Activated CD8-positive, alpha-beta memory T cell treated with anti-CD3 and anti-CD28 coated beads for 48 hours (primary cell): ENCODE measurements at places on chromosomes 4 and X.
A peak's percentile ranks its signal among the peaks of the same experiment; 100 is the strongest.

- DNase-seq, result no peak
Observed at GRCh38 chrX:13051529-13052172, 7.2 kb upstream of the FAM9C start.

- no peak for DNase-seq
Observed at GRCh38 chrX:71053217-71053621, 14.9 kb downstream of the SNX12 start.

DNA sequence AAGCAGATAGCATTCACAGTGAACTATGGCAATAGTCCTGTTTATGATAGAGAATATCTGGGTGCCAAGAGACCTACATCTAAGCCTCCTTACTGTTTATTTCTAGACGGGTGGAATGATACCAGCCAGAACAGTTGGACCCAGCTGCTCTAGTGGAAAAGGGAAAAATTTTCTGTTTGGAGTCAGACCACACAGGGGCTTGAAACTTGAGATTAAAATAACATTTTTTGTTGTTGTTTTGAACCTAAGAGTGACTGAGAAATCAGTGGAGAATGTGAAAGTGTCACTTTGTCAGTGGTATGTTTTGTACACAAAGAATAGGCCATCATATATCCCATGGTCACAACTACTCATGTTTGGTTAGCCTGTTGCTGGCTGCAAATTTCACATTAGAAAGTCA lies 105.7 kb downstream of the AGTR2 start:
- no peak for DNase-seq

DNA sequence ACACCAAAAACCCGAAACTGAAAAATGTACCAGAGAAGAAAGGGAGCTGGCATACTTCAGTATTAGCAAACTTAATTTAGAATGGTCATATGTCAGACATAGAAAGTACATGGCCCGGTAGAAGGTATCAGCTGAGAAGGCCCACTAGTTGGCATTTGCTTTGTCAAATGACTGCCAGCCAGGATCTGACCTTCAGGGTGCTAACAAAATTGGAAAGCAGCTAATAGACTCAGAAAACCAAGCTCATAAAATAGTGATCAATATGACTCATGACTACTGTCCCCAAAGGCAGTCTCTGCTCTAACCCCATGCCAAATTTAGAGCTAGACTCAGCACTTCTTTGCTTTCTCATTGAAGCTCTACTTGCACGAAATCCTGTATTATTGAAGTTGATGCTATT lies 342.7 kb downstream of the PDGFC start:
- DNase-seq, result no peak

DNA sequence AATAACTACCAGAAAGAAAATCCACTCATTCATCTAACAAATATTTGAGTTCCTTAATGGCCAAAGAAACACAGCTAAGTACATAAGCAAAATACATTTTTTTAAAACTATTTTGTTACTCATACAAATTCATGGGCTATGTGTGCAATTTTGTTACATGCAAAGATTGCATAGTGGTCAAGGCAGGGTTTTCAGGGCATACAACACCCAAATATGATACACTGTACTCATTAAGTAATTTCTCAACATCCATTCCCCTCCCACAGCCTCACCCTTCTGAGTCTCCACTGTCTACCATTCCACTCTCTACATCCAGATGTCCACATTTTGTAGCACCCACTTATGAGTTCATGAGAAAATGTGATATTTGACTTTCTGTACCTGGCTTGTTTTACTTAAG lies 58.2 kb downstream of the BRWD3 start:
- DNase-seq, result no peak

- DNase-seq, result no peak
Observed at GRCh38 chr4:183071222-183071621, 27.8 kb upstream of the WWC2 start.

GRCh38 chr4:2761035-2761923 lies 5.1 kb upstream of the TNIP2 start:
- DNase-seq, result no peak

GRCh38 chrX:45571453-45571852 lies 370.8 kb upstream of the DIPK2B start:
- no peak for DNase-seq

- DNase-seq, result no peak
Observed at GRCh38 chrX:108341947-108342346, 96.3 kb downstream of the COL4A6 start.

- DNase-seq, result no peak
Observed at GRCh38 chr4:24470666-24471485, 113.5 kb downstream of the DHX15 start.

GRCh38 chrX:72094894-72095293 lies 36.8 kb downstream of the RTL5 start:
- no peak for DNase-seq

- DNase-seq, result no peak
Observed at GRCh38 chr4:21512353-21512752, 436.2 kb downstream of the KCNIP4 start.

DNA sequence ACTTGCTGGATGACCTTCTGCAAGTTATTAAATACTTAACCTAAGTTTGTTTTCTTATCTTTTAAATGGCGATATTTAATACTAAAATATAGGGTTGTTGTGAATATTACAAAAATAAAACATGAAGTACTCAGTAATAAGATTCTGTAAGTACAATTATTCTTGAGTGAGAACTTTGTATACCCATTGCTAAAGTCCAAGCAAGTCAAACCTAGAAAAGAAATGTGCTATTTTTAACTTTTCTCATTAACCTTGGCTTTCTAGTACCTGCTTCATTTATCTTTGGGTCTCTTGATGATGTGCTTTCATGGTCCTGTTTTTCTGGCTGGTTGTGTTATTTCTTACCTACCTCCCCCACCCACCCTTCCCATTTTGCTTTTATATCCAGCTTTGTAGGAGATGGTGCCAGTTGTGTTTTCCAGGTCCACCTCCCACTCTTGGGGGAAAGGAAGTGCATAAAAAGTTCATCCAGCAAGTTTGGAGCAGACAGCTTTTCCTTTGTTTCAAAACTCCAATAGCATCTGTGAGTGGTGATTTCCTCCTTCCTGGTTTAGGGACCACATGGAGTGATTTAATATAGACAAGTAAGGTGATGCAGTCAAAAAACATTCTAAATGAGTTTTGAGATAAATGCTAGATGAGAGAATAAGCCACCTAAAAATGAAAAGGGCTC lies 7.5 kb upstream of the CXCL8 start:
- no peak for DNase-seq

DNA sequence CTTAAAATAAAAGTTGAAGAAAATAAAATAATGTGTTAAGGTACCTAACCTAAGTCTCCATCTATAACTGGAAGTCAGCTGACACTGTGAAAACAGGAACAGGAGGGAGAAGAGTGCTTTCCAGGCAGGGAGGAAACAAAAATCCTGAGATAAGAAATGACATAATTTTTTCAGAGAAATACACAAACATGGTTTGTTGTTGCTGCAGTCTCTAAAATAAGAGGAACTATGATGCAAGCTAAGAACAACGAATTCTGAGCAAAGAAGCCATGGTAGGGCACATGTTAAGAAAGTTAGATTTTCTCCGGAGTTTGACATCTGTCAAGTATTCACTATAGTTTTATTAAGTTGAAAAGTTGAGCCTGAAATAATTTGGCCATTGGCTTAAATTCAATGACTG lies 26.9 kb downstream of the PAPSS1 start:
- no peak for DNase-seq

DNA sequence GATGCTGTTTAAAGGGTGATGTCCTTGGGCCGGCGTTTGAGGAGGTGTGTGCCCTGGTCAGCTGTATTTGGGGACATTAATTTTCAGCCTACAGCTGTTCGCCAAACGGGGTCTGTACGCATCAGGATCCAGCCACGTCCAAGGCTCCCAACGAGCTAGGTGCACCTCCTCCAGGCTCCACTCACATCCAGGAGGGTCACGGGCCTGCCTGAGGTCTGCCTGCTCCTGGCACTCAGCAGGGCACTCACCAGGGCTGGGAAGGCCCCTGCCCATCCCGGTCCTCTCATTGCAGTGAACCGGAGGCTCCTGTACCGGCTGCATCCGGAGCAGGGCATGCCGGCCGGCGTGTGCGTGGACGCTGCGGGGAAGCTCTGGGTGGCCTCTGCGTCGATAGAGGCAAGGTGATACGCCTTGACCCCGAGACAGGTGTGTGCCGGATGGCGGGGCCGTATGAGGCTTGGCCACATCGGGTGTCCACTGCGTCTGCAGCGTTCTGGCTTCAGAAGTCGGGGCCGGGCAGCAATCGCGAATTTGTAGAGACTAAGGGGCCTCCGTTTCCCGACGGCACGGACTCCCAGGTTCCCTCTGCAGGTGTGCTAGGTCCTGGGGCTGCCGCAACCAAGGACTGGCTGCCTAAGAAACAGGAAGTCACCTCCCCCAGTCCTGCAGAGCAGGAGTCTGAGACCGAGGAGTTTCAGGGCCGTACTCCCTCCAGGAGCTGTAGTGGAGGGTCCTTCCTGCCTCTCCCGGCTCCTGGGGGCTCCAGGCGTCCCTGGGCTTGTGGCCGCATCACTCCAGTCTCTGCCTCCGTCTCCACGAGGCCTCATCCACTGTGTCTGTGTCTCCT lies 27.5 kb upstream of the PLCXD1 start:
- DNase-seq, result no peak

- DNase-seq, result peak; percentile 93
Observed at GRCh38 chrX:386768-387575, at the start of gene PPP2R3B. TSS of gene PPP2R3B (minus strand) at chrX:386907. CDS start at chrX:386691, 216 bp downstream.

DNA sequence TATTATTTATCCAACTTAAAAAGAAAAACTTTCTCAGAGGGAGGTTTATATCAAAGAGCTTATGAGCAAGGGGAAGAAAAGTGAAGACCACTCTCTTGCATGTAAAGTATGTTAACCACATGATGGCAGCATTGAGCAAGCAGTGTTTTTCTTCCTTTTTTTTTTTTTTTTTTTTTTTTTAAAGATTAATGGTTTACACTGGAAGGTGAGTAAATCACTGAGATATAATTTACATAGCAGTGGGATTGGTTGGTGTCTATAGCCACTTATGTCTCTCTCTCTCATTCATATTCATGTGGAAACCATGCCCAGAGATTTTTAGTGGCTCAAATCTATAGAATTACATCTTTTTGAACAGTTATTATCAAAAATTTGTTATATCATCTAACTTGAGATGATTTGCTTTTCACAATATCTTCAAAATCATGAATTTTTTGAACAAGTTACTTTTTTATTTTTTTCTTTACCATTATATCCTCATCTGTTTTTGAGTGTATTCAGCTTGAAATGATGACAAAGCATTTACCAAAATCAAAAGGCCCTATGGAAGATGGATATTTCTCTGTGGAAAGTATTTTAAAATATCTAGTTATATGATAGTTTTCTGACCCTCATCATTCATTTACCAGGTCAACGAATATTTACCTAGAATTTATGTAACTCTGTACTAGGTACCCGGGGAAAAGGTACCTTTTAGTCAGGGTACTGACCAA lies 31.6 kb downstream of the MTHFD2L start:
- DNase-seq, result no peak

GRCh38 chr4:67712000-67712625 lies 11.2 kb upstream of the UBA6 start:
- DNase-seq, result no peak

GRCh38 chr4:59175617-59176016 lies 2024.5 kb upstream of the ADGRL3 start:
- DNase-seq, result no peak

- DNase-seq, result no peak
Observed at GRCh38 chr4:36282503-36283030, 1.2 kb downstream of the DTHD1 start.

DNA sequence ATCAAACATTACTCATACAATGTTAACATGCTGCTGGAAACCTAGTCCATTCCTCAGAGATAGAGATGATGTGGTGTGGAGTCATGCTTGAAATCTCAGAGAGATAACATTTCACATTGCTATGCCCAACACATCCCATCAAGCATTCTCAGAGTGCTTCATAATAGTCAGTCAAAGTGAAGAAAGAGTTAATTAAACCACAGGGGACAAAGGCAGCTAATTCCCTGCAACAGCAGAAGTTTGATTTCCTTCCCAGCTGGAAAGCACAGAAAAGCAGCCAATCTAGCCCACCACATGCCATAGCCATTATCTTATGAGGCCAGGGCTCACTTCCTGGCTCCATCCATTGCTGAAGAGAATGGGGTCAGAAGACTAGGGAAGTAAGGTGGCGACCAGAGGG lies 8.9 kb downstream of the KDR start:
- no peak for DNase-seq

DNA sequence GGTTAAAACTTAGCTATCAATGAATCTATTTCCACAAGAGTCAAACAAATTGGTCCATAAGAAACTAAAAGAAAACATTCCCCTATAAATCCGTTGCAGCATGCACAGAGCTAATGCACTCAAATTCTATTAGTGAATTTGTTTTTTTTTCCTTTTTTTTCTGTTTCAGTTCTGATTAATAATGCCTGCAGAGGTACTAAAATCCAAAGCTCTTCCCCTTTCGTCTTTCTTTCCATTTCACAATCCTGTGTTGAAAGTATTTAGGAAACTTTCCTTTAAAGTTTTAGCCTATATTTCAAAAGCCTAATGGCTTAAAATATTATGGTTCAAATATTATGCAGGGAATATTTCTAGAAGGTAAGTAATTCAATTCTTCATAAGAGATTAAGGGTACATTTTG lies 45.9 kb upstream of the VEGFD start:
- no peak for DNase-seq

DNA sequence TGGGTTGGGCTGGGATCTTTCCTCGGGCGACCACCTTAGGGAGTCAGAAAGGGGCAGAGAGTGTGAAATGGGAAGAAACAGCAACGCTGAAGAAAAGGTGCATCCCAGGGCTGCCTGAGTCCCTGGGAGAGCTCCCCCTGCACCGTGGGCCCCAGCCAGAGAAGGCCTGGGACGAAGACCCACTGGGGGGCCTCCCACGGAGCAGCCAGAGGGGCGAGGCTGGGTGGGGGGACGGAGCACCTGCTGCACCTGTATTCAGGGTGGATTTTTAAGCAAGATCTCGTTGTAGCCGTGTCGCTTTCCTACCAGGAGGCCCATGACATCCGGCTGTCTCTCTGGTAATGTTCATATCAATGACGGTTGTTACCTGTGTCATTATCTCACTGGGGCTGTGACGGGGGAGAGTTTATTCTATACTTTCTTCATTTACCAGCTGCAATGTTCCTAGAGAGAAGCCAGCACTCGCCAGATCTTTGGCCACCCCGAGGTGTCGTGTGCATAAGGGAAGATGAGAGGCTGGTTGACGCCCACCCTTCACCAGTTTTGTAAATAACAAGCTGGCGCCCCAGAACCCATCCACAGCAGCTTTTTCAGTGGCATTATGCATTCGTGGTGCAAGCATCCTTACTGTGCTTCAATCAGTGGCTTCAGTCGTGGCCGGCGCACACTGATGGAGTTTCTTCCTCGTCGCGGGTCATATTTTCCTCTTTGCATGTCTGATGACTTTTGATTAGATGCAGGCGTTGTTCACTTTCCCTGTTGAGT lies 5.6 kb upstream of the PCGF3 start:
- DNase-seq, result no peak

GRCh38 chrX:103688946-103689345 lies 2.4 kb upstream of the MORF4L2 start:
- no peak for DNase-seq

DNA sequence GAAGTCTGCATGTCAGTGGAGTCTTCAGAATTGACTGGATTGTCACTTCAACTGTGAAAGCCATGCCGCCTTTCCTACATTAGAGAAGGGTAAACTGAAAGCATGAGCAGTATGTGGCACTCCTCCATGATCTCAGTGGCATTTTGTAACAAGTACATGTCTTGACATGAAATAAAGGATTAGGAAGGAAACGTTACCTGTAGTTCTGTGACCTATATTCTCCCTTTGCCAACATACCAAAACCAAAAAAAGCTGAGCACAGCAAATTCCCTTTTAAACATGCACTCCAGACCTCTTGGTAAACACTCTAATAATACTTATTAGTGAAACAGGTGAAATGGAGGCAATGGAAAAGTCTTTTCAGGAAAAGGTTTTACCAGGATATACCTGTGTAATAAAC lies 344.2 kb downstream of the GRIA2 start:
- DNase-seq, result no peak

- DNase-seq, result no peak
Observed at GRCh38 chr4:168516841-168517240, 20.0 kb downstream of the PALLD start.
